Hematopoietic multipotent progenitor cell treated with erythropoietin and hydrocortisone succinate and interleukin-3 and kit ligand, for 15 days (in vitro differentiated cells): ENCODE measurements at places on chromosomes 3 and 15.

GRCh38 chr3:183254487-183255347 is 1.7 kb downstream of the B3GNT5 start:
- DNase-seq: no peak

DNA sequence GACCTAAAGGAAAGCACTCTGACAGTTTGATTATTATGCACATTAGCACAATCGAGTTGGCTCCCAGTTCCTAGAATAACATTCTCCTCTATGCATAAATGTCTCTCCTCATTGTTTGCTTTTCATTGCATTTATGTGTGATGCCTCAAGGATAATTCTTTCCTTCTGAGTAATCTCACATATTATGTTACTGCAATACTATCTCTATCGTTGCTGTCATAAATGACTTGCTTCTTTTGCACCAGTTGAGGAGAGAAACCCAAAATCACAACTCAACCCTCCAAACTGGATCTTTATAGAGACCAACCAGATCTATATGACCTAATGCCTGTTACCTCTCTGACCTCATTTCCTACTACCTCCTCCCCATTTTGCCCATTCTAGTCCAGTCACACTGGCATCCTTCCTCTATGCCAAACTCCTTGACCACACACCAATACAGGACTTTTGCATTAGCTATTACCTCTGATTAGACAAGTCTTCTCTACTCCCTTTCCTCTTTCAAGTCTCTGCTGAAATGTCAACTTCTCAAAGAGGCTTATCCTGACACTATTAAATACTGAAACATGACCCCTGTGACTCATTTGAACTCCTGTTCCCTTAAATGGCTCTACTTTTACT is 1026.0 kb downstream of the TUSC7 start:
- no peak for DNase-seq

DNA sequence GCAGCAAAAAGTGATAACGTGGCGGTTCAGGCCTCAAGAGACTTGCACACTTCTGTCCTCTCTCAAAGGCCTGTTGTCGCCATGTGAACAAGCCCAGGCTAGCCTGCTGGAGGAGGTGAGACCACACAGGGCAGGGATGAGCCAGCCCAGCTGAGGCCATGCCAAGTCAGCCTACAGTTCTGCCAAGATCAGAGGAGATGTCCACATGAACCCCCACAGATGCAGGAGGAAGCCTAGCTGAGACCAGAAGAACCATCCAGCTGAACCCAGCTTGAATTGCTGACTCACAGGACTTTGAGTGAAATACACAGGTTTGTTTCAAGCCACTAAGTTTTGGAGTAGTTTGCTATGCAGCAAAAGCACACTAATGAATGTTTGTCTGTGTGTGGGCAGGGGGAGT is 50.3 kb upstream of the SEC13 start:
- DNase-seq: no peak

- DNase-seq: no peak
These were observed 443.7 kb downstream of the EPHA6 start for GRCh38 chr3:97257942-97258697.

- DNase-seq: no peak
These were observed 149.9 kb downstream of the SHQ1 start for GRCh38 chr3:72698154-72698917.

GRCh38 chr3:78687520-78687919 is 1080.3 kb downstream of the ROBO1 start:
- DNase-seq: no peak

DNA sequence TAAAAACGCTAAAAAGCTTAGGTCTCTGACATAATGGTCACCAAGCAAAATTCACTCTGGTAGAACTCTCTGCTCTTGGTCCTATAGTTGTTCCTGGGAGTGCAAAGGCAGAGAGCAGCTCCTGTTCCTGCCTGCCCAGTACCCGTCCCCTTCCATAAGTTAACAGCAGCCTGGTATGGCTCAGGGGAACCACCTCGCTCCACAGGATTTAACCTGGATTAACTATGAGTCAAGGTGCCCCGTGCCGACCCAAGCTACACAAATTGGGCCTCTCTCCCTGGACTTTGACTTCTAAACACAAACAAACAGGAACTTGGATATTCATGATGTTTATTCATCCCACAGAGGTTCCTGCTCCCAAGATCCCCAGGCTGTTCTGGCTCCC is 32.1 kb downstream of the SCAP start:
- no peak for DNase-seq

- DNase-seq: no peak
These were observed 76.5 kb downstream of the MYO1E start for GRCh38 chr15:59296181-59296617.

DNA sequence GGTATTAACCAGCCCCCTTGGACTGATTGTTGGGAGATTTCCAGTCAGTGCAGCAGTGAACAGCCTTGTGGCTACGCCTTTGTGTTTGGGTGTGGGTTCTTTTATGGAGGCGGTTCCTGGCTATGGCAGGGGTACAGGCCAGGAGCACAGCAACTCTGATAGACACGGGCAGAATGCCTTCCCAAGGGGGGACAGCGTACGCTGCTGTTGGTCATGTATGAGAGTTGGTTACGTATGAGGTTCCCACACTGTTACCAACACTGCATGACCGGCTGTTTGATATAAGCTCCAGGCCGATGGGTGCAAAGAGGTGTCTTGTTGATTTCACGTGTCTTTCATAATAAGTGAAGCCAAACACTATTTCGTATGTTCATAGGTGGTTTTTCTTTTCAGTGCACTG is 187.8 kb downstream of the NSMCE3 start:
- no peak for DNase-seq

GRCh38 chr3:183534249-183534648 is 21.3 kb downstream of the KLHL6 start:
- DNase-seq: no peak

DNA sequence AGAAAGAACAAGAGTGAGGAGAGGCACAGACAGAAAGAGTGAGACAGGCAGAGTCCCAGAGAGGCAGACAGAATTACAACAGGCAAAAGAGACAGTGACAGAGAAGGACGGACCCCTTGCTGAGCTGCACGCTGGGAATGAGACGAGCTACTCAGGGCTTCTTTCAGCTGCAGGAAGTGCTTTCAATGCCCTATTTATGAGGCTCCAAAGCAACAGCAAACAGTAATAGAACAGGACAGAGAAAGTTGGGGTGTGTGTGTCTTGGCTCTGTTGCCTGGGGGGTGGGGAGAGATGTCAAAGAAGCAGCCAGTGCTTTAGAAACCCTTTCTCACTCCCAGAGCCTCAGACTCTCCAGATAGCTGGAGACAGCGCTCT is 502 bp upstream of the TIMP4 start:
- DNase-seq: no peak

- no peak for DNase-seq
These were observed 181.0 kb downstream of the ATG7 start for GRCh38 chr3:11452885-11453847.
